ENCODE measurements at places on chromosomes 5 and 9. TPM values are rescaled to one million over a fixed set of nuclear protein-coding genes. Genes with fewer than 3 reads are reported as not detected.

- DNase-seq, result no peak
These were observed 319.7 kb upstream of the WWC1 start for GRCh38 chr5:167971706-167972105.

DNA sequence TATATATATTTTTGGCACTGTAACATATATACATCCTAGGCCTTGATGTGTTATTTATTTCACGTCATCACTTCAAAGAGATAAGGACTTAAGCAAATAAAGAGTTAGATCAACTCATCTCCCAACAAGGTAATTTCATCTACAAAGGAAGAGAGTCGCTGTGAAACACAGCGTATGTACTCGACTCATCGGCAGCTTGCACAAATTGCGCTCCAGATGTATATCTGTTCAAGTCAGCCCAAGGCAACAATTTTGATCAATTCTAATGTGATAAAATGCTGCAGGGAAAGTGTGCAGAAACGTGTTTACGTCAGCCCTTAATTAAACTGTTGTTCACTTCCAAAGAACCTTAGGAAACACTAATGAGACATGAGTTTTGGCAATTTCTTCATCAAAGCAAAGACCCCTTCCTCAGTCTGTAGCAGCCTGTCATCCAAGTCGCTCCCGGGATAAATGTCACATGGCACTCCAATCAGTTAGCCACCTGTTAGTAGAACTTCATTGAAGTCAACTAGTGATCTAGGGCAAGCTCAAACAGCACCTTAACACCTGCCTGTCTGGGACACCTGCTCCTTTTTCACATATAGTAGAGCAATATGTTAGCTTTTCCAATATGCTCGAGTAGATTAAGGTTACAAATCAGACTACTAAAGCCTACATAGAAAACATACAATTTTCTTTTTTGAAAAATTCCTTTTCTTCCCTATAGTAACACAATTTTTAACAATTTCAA, 182.4 kb downstream of the NFIB start:
- no peak for DNase-seq

DNA sequence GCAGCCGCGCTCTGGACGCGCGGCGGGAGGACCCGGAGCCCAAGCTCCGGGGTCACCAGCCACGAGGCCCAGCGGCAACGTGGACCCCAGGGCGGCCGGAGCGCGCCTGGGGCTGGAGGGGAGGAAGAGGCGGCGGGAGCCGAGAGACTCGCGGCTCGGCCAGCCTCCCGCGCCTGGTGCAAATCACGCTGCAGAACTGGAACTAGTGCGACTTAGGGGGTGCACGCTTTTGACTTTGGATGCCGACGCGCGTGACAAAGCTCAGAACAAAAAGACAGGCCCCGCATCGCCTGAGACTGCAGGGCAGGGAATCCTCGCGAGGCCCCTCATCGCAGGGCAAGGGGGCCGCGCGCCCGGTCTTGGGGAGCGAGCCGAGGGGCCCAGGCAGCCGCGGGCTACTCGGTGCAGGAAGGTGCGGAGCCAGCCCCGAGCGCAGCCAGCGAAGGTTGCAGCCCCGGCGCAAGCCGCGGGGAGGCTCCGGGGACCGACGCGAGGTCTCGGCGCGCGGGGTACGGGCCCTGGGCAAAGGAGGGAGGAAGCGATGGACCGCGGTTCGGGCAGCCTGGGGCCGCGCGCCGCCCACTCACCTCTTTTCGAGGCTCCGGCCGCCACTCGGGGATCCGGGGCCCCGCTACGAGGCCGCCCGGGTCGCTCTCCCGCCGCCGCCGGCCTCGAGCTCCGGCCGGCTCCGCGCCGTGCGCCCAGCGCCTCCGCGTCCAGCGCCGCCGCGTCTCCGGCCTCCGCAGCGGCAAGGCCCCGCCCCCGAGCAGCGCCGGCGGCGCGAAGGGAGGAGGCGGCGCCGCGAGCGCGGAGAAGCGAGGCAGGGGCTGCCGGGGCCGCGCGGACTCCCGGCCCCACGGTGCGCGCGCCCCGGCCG, at the start of gene GOLM1:
Gene GOLM1 (minus strand): TSS at position 735 of the 877 bp plus-strand sequence. CDS start 20,238 bp downstream, outside the sequence.
- peak; percentile 91 for DNase-seq

- DNase-seq, result peak; percentile 91
These were observed 475 bp downstream of the WDR5 start for GRCh38 chr9:134136118-134136995.

DNA sequence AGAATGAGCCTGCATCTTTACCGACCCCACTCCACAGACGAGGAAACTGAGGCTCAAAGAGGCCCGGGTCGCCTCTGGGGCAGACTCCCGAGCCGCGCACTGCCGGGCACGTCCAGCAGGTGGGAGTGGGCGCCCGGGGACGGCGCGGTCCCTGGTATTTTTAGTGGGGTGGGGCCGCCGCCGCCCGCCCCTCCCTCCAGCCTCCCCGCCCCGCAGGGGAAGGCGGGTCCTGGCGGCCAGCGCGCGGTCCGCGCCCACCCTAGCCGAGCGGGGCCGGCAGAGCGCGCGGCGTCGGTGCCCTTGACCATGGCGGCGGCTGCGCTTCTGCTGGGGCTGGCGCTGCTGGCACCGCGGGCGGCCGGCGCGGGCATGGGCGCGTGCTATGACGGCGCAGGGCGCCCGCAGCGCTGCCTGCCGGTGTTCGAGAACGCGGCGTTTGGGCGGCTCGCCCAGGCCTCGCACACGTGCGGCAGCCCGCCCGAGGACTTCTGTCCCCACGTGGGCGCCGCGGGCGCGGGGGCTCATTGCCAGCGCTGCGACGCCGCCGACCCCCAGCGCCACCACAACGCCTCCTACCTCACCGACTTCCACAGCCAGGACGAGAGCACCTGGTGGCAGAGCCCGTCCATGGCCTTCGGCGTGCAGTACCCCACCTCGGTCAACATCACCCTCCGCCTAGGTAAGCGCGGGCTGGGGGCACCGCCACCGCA, at the start of gene LAMC3:
Gene LAMC3 (plus strand): TSS at position 266 of the 710 bp plus-strand sequence. CDS start 41 bp downstream, at position 307.
- DNase-seq, result peak; percentile 97

DNA sequence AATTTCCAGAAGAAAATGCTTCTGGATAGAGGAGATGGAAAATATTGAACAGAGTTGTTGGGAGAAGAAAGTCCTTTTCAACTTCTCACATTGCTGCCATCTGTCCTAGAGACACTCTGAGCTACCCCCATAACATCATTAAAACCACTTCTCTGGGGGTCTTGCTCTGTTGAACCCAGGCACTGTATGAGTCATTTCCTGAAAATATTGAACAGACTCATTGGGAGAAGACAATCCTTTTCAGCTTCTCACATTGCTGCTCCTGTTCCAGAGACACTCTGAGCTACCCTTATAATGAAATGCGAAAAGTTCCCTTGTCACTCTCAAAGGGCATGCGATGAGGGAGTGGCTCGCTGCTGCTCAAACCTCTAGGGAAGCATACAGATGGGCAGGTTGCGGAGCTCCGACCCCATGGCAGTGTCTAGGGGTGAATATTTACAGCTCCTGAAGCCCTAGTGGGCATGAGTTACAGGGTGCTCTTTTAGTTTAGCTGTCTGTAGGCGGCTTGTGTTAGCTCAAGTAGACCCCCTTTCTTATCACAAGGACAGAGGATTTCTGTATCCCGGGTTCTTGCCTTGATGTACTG, 90.7 kb downstream of the CDKN2A start:
- DNase-seq, result no peak

GRCh38 chr5:72156946-72157624, 49.8 kb downstream of the MAP1B start:
- no peak for DNase-seq

DNA sequence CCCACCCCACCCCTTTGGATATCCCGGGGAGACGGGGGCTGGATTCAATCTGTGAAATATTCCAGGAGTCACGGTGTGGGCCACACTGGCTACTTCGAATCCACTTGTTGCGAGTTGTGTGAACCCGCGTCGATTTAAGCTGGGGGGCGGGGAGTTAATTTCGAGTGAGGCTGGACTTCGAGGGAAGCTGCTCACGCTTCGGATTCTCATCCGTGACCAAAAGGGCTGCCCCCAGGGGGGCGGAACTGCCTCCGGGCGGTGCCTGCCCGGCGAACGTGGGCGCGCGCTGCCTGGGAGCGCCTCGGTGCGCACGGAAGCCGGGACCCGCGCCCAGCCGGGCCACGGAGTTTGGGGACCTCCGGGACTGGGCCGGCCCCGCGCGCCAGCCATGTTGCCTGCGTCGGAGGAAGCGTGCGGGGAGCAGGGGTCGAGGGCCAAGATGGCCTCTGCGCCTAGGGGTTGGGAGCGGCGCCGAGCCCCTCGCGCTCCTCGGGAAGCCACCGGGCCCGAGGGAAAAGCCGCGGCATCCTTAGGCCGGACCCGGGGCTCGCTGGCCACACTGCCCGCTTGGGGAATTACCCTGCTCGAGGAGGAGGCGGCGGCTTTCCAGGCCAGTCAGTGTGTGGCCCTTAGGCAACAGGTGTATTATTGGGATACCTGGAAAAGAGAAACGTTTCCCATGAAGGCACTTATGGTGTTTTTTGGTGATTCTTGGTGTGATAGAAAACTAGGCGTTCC, 975 bp downstream of the OCLN start:
- peak; percentile 80 for DNase-seq

GRCh38 chr5:144403817-144404420, 233.2 kb downstream of the KCTD16 start:
- DNase-seq, result no peak

DNA sequence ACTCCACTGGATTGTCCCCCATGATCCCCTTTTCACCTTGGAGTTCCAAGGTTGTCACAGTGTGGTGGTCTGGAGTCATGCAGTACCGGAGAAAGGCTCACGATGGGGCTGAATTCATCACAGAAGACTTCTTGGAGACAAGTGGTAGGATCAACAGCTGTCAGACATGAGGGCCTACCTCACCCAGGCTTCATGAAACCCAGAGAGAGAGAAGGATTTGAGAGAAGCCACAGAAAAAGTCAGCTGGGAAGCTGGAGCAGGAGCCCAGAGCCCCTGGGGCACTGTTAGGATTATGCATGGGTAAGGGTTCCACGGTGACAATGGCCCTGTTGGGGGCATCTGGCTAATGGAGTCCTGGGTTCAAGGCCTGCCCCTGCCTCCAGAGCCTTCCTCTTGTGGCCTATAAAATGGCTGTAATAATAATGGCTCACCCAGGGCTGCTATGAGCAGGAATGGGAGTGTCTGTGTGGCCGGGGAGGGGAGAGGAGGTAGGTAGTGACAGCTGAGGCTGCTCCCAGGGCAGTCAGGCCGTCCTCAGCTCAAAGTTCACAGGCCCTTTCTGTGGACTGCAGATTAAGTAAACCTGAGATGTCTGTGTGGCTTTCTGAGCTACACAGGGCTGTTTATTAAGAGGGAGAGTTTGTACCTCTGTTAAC, 910 bp downstream of the TRIM14 start:
- DNase-seq, result peak; percentile 67

DNA sequence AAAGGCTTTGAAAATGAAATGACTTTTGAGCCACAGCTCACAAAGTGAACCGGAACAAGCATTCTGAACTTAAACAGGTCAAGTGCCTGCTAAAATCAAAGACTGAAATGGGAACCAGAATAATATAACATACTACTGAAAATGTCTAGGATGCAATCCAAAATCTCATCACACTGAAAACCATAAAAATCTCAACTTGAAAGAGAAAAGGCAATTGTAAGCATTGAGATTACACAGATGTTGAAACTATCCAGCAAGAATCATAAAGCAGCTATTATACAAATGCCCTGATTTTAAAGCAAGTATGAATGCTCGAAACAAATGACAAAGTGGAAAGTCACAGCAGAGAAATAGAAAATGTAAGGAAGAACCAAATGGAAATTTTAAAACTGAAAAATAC, 211.5 kb upstream of the GAS1 start:
- no peak for DNase-seq

DNA sequence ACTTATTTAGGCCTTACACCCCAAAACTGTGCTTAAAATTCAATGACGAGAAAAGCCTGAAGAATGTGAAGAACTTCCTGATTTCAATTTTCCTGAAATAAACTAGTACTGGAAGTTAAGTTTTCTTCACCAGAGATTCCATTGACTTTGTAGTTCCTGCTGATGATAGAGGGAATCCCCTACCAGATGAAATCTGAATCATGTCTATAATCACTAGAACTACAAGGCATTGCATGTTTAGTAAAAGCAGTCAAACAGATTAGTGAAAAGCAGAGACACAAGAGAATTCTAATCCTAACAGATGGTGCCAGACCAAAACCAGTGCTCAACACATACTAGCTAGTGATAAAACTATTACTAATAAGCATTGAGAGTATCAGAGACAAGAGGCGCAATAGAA, 130.0 kb downstream of the PDE4D start:
- DNase-seq, result no peak

DNA sequence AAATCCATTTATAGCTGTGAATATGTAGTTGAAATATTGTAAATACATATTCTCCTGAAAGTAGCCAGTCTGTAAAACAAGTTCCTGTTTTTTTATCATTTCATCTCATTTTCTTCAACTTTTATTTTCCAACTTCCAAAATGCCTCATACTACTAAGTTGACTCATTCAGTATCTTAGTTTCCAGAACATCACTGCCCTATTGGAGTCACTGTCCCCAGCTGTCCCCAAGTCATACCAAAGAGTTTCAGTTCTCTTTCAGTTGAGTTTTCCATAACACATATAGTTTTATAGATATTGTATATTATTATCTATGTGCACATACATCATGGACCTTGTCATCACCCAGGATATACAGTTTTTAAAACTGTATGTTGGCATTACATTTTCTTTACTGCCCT, 261.7 kb downstream of the CDH12 start:
- DNase-seq, result no peak

DNA sequence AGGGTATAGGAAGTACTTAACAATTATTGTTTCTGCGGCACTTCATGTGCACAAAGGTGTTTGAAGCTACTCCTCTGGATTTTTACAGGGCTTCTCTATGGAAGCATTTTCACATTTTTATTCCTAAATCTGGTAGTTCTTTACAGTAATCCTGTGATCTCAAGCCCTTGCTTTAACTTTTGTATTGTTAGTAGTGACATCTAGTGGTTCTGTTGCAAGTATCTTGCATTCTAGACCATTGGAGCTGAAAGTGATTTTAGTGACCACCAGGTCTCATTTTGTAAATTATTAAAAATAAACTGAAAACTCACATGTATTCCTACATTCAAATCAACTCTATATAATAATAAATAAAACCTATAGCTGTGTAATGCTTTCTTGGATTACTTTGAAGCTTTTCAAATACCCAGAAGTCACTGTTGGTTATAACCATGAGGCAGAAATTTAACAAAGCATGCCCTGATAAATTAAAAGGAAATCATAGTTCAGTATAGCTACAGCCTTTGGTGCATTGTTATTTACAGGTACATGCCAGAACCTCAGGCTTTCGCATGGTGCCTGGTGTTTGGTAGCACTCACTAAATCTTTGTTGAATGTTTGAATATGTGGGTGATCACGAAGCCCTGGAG, 18.9 kb downstream of the RPS23 start:
- DNase-seq, result peak; percentile 10

- no peak for DNase-seq
These were observed 219.4 kb downstream of the NFIB start for GRCh38 chr9:14094491-14094890.

GRCh38 chr9:6894135-6894534, 136.4 kb downstream of the KDM4C start:
- DNase-seq, result no peak

The ARL14EPL gene
- not detected for total RNA-seq
